Upper lobe of left lung (tissue), 6 donors: ENCODE measurements at places on chromosomes 11 and 22. TPM values are rescaled to one million over a fixed set of nuclear protein-coding genes. Genes with fewer than 3 reads are reported as not detected.

The HYLS1 gene
- total RNA-seq: 0.55 TPM

The GGT1 gene
- 112 TPM for total RNA-seq

The C11orf58 gene
- total RNA-seq: 122 TPM

The TEX12 gene
- not detected for total RNA-seq

The TRIM66 gene
- 11.4 TPM for total RNA-seq

The CYTH4 gene
- 48.4 TPM for total RNA-seq
